AG04450 (cell line): ENCODE measurements at places on chromosomes 3 and 15. TPM values are rescaled to one million over a fixed set of nuclear protein-coding genes. Genes with fewer than 3 reads are reported as not detected.

GRCh38 chr15:48144889-48145288 is 24.1 kb downstream of the SLC24A5 start:
- no peak for DNase-seq

- no peak for DNase-seq
Measured at GRCh38 chr3:11651900-11652299, 8.2 kb upstream of the VGLL4 start.

Gene NANOGP8
- polyA plus RNA-seq, result 0.11 and 0.15 TPM in 2 replicates

- DNase-seq, result no peak
Measured at GRCh38 chr3:46463868-46464241, 850 bp downstream of the LTF start.

DNA sequence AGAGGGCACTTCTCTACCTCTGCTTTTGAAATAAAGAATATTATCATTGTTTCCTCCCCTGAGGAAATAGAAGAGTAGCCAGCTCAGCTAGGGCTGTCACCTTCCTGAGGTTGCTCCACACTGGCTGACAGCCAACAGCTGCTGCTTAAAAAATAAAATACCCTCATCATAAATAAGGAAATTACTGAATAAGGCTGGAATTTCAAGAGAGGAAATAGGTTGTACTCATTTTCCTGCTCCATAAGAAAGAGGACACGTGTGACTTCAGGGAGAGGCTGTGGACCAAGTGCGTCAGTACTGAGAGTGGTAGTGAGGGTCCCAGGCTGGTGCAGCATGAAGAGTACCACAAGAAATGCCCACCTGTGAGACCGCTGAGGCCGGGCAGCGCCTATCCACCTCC is 8.1 kb upstream of the C2CD4B start:
- DNase-seq, result no peak

- no peak for DNase-seq
Measured at GRCh38 chr3:68854170-68854569, 78.2 kb downstream of the TAFA4 start.

Gene ZNF860
- polyA plus RNA-seq, result 0.48 and 0.63 TPM in 2 replicates

DNA sequence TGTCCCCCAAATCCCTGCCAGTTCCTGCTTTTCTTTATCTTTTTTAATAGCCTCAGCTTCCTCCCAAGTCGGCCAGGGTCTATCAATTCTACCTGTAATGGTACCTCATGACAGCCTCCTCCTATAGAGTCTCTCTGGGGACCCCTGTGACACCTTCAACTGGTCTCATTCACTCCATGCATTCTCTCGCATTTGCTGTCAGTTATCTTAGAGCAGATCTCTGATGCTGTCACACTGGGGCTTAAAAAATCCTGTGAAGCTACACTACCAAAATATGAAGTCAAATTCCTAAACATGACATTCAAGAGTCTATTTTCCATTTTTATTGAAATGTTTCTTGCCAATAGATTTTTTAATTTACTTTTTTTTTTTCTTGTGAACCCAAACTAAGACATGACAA is 5.5 kb downstream of the VPS39 start:
- DNase-seq, result no peak

DNA sequence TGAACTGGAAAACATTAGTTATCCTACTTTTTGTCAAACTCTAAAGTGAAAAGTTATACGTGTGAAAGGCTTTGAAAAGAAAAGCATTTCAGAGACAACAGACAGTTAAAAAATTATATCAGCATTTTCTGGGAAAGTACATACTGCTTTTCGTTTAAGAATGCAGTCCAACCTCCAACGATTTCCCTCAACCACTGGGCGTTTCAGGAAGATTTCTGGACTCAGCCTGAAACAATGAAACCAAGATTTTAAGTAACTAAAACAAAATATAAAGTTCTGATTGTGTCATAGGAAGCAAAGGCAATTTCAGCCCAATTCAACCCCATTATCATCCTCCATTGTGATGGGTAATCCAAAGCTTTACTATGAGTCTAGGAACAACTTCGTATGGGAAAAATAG is 110.7 kb downstream of the PLD1 start:
- no peak for DNase-seq
